ENCODE measurements at places on chromosomes 6 and 20.

DNA sequence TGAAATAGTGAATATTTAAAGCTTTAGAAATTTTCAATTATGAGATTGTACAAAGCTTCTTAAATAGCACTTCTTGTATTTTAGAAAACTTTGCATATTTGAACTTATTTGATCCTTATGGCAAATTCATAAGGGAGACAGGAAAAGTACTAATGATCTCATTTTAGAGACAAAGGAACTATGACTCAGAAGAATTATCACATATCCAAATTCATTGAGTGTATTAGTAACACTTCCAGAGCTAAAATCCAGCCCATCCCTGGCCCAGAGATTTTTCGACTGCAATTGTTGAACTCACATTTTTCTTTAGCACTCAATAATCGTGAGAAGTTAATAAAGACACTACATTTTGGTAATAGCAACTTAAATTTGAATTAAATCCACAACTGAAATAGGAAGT, 704.3 kb downstream of the EPM2A start:
- no peak for DNase-seq

GRCh38 chr6:14381829-14382677, 264.5 kb downstream of the CD83 start:
- no peak for DNase-seq

GRCh38 chr6:126182650-126183311, 157.1 kb upstream of the CENPW start:
- no peak for DNase-seq

DNA sequence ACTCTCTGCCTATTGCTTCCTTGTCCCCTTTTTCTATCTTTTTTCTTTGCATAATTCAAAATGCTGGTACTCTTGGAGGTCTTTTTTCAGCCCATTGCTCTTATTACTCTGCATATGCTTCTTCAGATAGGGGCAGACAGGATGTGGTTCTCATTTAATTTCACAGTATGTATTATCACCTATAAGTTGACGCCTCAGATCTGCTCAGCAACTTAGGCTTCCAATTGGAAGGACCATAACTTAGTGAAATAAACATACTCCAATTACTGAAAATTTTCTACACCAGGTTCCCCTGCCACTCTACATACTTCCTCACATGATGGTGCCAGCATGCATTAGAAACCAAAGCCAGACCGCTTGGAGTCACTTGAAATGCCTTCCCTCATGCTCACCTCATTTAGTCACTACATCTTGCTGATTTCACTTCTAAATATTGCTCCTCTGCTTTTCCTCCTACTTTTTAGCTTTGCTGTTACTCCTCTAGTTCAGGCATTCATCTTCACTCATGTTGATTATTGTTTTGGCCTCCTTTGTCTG, 34.5 kb upstream of the AHI1 start:
- DNase-seq = no peak

GRCh38 chr6:25122622-25123237, 156.4 kb upstream of the CARMIL1 start:
- no peak for DNase-seq

DNA sequence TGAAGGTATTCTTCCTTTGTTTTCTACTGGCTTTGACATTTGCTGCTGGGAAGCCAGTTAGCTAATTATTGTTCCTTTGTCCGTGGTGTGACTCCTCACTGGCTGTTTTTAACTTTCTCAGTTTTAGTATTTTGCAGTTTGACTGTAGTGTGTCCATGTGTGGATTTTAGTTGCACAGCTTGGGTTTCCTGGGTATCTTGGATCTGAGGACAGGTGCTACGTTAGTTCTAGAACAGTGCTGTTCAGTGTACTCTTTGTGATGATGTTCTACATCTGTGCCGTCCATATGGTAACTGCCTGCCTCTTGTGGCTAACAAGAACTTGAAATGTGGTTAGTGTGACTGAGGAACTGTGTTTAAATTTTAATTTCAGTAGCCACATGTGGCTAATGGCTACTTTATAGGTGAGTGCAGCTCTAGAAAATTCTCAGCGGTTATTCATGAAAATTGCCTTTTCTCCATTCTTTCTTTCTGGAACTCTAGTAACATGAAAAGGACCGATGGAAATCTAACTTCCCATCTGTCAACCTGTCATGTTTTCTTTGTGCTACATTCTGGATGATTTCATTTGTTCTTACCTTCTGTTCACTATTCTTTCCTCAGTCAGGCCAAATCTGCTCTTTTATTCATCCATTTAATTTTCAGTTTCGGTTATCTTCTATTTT, 7.4 kb downstream of the SNX9 start:
- DNase-seq = no peak

GRCh38 chr6:116238083-116238482, 15.8 kb downstream of the TSPYL4 start:
- DNase-seq = no peak

Data from urinary bladder (tissue), 4 donors.